Stimulated activated naive B cell treated with anti-CD40 and anti-IgM and Interleukin-4, amounts not matched to agents 10 μg/mL and 1 μg/mL and 100 μg/mL, for 72 hours (primary cell): ENCODE measurements at places on chromosomes 2 and 18.

DNA sequence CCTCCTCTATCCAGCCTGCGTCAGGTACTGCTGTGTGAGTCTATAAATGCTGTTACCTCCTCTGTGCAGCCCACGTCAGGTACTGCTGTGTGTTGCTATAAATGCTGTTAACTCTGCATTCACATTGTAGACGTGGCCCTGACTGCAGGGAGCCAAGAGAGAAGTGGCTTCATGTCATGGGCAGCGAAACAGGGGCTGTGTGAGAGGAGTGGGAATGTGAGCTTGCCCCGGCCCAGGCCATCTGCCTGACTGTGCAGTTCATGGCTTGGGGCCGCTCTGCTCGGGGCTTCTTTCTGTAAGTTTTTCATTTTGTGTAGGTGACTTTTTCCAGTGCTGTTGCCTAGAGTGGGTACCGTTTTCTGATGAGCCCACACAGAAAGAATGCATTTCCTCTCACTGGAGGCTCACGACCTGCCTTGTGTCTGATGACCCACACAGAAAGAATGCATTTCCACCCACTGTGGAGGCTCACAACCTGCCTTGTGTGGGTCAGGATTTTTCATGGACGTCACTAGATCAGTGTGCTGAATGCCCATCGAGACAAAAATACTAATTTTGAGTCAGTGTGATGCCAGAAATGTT is 104.5 kb downstream of the SNTG2 start:
- DNase-seq, result no peak

DNA sequence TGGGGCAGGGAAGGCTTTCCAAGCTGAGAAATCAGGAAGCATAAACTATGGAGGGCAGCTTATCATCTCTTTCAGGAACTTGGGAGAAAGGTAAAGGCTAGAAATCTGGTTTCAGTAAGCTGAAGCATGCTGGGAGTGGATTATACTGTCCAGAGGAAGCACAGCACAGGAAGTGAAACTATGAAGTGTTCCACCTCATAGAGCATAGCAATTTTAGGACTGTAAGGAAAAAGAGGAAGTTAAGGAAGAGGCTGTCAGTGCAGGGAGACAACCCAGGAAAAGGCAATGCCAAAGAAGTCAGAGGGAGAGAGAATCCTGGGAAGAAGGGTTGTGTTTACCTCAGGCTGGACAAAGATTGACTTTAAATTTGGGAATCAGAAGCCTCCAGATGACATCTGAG is 51.9 kb downstream of the EFEMP1 start:
- no peak for DNase-seq

DNA sequence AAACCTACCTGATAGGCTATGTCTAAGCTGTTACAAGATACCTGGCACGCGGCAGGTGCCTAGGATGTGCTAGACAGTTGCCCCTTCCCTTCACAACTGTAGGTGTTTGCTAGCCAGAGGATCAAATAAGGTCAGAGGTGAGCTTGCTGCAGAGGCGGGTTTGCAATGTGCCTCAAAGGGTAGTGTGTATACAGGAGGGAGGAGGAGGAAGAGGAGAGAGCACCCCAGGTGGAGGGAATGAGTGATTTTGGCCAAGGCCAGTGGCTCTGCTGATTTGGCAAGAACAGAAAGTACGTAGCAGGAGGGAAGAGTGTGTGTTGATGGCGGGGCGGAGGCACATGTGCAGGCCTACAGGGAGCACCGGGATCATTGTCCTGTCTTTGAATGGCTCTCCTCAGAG is 236.5 kb downstream of the HAUS1 start:
- DNase-seq, result no peak

GRCh38 chr2:168699844-168700417 is 102.5 kb upstream of the NOSTRIN start:
- DNase-seq, result no peak

DNA sequence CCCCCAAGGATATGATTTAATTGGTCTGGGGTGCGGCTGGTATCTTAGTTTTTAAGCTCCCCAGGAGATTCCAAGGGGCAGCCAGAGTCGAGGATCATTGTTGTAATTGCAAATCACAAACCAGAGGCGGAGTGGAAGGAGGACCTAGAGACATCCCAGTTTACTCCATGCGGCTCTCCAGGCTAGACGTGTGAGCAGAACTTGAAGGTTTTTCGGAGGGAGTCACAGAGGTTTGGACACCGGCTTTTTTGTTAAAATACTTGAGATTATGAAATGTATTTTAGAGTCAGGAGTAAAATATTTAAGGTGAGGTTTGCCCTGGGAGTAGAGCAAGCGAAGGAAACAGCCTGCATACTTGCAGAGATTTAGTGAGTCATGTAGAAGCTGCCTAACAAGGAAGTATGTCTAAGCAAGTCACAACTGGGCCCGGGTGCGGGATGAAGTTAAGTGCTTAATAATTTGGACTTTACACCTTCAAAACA is 39.5 kb downstream of the TGOLN2 start:
- DNase-seq, result no peak

DNA sequence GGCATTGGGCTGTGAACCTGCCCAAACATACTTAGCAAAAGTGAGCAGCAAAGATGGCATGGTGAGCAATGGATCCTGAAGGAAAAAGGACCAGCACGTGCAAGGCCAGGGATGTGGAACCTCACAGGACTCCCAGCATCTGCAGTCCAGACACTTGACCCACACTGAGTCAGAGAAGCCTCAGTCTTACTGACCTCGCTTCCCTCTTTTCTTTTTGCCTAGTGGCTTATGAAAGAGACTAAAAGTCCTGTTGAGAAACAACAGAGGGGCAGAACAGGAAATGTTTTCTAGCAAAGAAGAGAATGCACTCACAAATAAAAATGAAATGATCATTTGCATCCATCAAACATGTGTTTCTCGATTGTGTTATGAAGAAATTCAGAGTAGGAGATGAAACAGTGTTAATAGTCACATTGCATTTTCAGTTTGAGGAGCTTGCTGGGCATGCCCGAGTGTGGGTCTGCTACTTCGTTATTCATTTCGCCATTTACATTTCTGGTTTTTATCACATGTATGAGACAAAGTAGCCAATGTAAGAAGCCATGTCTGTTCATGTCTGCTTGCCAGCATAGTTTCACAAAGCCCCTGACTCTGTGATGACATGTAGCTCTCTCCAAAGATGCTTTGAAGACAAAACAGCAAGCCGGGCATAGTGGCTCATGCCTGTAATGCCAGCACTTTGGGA is 118.4 kb downstream of the INO80D start:
- DNase-seq, result no peak

- no peak for DNase-seq
These were observed 199.6 kb downstream of the MYCN start for GRCh38 chr2:16139663-16140615.

- DNase-seq, result no peak
These were observed 390.9 kb upstream of the SMIM21 start for GRCh38 chr18:75818383-75818782.

DNA sequence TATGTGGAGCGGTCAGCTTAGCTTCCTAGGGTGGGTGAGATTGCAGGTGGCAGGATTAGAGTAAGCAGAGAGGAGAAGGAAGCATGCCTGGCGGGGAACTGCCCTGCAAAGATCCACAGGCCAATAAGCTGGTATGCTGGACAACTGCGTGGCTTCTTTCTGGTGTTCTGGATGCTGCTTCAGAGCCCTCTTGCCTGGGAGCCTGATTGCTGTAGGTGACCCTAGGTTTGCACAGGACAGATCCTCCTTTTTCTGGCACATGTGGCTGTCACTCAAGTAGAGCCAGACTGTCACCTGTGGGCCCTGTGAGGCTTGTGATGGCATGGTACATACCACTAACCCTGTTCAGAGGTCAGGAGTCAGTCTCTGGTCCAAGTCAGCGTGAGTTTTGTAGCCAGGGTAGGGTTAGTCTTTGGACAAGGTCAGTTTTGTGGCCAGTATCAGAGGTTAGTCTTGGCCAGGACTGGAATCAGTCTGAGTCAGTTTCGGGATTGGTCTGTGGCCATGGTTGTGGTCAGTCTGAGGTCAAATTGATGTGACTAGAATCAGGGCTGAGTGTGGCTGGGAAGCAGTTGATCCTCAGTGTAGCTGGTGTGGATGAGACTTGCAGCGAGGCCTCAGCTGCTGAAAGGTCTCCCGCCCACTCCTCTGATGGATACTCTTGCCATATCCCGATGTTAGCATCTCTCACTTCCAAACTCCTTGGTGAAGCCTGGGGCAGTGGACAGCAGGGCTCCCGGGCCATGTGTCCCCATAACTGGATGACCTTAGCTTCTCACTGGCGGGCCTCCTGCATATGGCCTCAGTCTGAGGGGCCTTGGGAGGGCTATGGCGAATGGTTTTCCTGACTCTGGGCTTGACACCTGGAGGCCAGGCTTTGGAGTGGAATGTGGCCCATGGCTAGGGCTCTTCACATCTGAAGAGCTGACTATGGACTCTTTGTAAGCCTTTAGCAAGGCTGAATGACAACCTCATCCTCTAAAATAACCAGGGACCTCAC is 260.5 kb downstream of the DYSF start:
- no peak for DNase-seq

- no peak for DNase-seq
These were observed 98.6 kb downstream of the HDAC4 start for GRCh38 chr2:239302083-239302807.

- DNase-seq, result no peak
These were observed 95.1 kb downstream of the COMMD1 start for GRCh38 chr2:62000538-62000937.

DNA sequence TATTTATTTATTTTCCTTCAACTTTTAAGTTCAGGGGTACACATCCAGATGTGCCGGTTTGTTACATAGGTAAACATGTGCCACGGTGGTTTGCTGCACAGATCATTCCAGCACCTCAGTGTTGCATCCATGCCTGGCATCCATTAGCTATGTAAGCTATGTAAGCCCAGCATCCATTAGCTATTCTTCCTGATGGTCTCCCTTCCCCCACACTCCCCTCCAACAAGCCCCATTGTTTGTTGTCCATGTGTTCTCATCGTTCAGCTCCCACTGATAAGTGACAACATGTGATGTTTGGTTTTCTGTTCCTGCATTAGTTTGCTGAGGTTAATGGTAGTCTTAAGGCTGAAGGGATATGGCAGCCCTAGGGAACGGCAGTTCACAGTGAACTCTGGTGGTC is 203.4 kb downstream of the CTNNA2 start:
- DNase-seq, result no peak

GRCh38 chr2:74514368-74515270 is at the start of gene TLX2:
Gene TLX2, plus strand, starts transcription at chr2:74514450. Its CDS starts 357 bp downstream, at chr2:74514807.
- DNase-seq, result no peak

DNA sequence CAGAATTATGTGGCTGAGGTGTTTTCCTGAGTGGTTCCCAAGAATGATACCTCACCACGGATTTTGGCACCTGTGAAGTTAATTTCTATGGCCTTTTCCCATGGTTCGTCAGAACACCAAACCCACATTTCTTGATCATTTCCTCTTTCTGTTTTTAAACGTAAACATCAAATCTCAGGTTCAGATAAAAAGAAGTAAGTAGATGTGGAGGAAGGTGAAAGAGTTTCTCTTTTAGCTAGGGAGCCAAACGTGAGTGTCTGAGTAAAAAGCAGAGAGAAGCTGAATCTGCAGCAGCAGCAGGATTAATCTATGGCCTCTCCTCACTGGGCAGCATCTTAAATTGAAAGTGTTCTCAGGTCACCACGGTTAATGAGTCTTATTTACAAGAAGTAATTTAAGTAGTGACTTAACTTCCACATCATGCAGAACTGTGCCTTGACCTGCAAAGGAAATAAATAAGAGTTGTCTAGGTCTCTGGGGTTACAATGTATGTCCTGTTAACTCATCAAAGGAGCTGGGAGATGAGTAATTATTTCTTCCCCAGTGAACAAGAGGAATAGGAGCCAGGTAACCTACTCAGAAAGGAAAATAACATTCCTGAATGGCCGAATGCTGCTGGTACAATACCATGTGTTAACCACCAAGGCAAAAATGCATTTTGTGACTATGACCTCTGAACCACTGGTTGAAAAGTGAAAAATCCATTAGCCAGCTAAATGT is 139.6 kb upstream of the NETO1 start:
- no peak for DNase-seq
